ENCODE measurements at places on chromosomes 5 and 9. TPM values are rescaled to one million over a fixed set of nuclear protein-coding genes. Genes with fewer than 3 reads are reported as not detected.

GRCh38 chr9:89465726-89466308 is 32.1 kb downstream of the SEMA4D start:
- no peak for DNase-seq

DNA sequence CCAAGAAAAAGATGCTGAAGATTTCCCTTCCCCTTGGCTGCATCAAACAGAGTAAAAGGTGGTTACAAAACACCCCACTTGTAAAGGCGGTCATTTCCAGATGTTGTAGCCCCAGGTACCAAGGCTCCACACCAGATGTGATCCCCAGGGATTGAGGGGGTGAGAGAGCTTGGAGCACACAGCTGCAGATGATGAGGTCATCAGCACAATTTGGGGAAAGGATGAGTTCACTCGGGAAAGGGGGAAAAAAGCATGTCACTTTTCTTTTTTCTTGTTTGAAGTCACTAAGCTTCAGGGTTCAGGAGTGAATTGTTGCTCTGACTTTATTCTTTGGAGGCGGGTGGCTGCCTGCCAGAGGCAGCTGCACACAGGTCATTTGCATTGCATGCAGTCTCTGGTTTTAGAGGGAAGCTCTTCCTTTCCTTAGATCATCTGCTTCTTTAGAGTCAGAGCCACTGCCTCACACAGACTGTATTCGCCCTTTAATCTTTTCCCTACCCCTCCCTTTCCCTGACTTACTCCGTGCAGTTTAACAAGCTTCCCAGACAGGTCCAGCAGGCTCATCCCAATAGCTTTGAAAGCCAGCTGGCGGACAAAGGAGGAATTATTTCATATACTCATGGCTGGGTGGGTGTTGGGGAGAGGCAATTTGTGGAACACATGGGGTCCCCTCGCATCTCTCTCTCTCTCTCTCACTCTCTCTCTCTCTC is 409.3 kb upstream of the SLC24A2 start:
- DNase-seq, result no peak

GRCh38 chr9:28810388-28811075 is 1237.3 kb upstream of the C9orf72 start:
- no peak for DNase-seq

GRCh38 chr5:17129093-17129849 is 88.2 kb upstream of the BASP1 start:
- DNase-seq, result no peak

The C5orf34 gene
- total RNA-seq, result 0.70 TPM

Data from left lobe of liver (tissue), 2 donors.